ENCODE measurements at places on chromosomes 1 and 21.

DNA sequence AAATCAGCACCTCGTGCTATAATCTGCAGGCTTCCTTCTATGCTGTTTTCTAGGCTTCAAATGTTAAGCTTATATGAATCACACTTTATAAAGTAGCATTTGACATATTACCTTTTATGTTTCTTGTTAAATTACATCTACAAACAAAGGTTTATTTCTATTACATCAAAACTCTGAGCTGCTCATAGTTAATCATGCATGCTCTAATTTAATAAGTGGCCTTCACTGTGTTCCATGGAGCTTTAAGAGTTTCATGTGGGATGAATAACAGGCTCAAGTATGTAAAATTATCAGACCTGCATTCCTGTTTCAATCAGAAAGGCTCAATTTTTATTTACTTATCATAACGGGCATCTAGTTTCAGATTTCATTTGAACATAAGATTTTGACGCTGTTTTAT lies 13.0 kb downstream of the SLC19A2 start:
- no peak for DNase-seq

- no peak for DNase-seq
These were observed 6.6 kb upstream of the PRRX1 start for GRCh38 chr1:170657275-170657853.

DNA sequence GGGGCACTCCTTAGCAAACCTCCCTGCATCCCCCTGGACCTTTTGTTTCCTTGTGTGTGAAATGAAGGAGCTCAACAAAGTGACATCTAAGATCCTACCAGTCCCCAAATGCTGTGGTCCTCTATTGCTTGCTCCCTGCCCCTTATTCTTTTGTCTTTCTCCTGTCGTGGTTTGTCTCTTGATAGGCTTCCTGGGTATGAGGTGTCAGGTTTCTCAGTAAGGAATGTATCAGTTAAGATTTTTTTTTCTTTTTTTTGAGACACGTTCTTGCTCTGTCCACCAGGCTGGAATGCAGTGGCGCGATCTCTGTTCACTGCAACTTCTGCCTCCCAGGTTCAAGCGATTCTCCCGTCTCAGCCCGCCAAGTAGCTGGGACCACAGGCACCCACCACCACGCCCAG lies 16.8 kb downstream of the CNIH3 start:
- no peak for DNase-seq

DNA sequence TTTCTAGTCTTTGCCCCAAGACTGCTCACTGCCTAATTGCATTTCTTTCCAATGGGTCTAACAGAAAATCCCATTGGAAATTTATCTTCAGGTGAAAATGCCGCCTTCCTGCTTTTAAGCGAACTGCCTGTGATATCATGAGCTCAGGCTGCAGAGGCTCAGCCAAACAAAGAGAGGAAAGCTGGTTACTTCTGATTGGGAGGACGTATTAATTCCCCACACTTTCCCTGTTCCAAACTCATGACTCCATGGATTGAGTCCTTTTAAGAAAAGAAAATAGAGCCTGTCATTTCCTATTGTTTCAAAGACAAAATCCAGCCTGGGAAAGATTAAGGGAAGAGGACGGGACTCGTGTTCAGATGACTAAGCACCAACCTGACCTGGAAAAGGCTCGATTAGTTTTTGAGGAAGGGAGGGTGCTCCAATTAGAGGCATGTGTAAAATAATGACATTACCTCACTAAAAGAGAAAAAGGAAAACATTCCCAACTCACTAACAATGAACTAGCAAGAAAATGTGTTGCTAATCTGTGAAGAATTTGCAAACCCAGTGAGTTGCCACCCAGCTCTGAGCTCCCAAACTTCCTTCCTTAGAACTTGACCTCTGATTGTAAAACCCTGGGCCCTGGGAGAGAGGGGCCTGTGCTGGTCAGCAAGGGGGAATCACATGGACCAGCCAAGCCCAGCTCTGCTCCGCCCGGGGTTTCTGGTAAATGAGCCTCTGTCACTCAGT lies 61.2 kb downstream of the TCP10L start:
- no peak for DNase-seq

- DNase-seq = no peak
These were observed 11.9 kb downstream of the PTPN22 start for GRCh38 chr1:113859478-113860175.

- DNase-seq = no peak
These were observed 85.9 kb downstream of the TM2D1 start for GRCh38 chr1:61638911-61639605.

DNA sequence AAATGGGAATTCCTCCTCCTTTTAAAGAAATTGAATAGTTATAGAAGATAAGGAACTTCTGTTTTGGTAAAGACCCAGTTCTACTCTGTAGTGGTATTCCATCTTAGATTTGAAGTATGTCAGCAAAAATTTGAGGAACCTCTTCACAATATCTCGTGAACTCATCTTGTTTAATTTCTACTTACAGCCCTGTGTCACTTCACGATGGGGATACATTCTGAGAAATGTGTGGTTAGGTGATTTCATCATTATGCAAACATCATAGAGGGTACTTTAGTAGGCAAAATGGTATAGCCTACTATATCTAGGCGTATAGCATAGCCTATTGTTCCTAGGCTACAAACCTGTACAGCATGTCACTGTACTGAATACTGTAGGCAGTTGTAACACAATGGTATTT lies 36.0 kb downstream of the ALG6 start:
- no peak for DNase-seq

GRCh38 chr1:210731193-210731592 lies 402.5 kb downstream of the HHAT start:
- no peak for DNase-seq

DNA sequence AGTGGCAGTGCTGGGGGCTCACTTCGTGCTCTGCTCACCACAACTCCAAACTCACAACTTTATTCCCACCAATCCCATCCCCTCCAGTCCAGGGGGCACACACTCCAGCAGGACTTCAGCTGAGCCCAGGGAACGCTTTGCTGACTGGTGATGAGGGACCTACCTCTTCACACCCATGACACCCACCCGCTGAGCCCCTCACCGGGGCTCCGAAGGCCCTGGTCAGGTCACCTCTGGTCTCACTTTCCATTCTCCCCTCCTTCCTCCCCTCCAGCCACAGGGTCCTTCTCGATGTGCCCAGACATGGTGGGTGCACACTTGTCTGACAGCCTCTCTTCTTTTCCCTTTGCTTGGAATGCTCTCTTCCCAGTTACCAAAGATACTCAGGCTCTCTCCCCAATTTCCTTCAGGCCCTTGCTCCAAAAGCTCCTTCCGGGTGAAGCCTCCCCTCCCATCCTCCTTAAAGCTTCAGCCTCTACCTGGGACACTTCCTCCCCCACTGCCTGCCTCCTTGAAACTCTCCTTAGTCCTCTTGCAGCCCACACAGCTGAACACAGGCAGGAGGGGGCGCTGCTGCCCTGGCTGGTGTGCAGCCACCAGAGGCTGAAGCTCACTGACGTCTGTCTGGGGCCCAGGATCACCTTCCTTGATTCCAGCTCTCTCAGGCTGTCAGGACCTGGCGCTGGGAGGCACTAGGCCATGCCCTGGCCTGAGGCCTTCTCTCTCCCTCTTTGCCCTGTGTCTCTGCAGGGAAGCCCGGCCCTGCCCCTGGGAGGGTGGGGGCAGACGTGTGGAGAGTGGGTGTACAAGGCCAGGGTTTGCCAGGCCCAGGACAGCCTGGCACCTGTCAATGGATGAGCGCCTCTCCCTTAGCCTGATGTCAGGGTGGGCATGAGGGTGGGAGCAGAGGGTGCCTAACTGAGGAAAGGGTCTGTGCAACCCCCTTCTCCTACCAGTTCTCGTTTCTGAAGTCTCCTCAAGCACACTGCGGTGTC lies 1.6 kb downstream of the KCNE1 start:
- no peak for DNase-seq

GRCh38 chr1:98940722-98941079 lies 64.0 kb downstream of the PLPPR5 start:
- DNase-seq = no peak

DNA sequence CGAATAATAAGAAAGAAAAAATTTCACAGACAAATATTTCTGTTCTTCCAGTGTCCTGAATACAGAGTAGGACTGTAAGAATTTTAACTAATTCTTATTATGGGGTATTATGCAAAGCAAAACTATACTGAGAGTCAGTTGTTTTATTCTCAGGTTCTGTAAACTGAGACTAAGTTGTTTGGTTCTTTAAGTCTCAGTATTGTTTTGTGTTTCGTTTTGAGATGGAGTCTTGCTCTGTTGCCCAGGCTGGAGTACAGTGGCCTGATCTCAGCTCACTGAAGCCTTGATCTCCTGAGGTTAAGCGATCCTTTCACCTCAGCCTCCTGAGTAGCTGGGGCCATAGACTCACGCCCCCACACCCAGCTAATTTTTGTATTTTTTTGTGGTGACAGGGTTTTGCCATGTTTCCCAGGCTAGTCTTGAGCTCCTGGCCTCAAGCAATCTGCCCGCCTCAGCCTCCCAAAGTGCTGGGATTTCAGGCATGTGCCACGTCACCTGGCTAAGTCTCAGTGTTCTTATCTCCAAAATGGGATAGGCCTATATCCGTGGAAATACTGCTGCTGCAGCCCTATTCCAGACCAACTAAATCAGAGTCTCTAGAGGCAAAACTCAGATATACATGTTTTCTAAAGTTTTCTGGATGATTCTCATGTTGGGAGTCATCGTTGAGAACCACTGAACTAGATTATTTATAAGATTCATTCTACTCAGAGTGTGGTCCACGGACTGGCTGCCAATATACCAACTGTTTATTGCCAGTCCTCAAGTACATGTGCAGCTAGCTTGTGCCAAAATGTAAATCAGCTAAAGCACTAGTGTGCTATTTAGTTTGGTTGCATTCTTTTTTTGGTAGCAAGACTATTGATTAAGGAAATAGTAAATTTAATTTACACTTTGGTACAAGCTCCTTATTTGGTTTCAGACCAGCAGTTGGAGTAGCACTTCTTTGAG lies 116.6 kb downstream of the HS2ST1 start:
- DNase-seq = no peak

GRCh38 chr1:3900969-3901529 lies 977 bp upstream of the C1orf174 start:
- DNase-seq = peak; percentile 78

- DNase-seq = no peak
These were observed 602 bp upstream of the RIMKLA start for GRCh38 chr1:42379794-42380585.

- no peak for DNase-seq
These were observed at the start of gene G0S2 for GRCh38 chr1:209674957-209675564. Gene G0S2 (plus strand): TSS chr1:209675412. CDS start chr1:209675685, 273 bp downstream.

DNA sequence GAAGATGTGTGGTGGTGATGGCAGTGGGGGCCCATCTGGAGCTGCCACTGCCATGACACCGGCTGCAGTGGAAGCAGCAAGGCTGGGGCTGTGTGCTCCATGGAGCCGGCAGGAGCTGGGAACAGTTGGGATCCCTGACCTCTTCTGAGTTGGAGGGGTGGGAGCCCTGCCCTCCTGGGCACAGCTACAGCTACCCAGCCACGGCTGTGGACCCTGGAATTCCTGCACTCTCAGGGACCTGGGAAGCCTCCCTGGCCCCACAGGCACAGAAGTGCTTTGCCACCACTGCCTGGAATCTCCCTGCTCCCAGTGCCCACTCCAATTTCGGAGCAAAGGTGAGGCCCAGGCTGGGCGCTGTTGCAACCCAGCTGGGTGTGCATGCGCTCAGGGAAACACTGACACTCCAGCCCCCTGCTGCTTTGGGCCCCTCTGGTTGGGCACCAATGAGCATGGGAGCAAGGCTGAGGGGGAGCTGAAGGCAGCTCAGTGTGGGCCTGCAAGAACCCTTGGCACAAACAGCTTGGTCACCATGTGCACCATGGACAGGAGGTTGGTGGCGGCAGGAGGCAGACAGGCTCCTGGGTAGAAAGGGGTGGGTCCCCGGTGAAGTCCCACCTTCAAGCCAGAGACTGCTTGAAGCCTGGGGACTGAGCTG lies 817.6 kb downstream of the KCNT2 start:
- DNase-seq = no peak

- DNase-seq = no peak
These were observed 50.2 kb upstream of the LRP8 start for GRCh38 chr1:53378061-53378460.

DNA sequence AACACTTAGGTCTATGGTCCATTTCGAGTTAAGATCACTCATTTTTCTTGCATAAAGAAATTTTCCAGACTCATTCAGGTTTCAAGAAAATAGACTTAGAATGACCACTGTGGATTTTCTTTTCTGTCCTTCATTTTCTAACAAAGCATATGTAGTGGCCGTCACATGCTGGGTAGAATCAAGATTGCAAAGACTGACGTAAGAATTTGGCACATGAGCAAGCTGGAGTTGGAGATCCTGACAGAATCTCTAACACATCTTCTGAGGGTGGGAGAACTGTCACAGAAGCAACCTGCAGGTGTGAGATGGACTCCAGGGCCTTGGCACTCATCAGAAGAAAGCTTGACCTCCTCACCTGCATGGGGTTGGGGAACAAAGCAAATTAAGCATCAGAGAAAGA lies 28.6 kb downstream of the KIF26B start:
- no peak for DNase-seq

DNA sequence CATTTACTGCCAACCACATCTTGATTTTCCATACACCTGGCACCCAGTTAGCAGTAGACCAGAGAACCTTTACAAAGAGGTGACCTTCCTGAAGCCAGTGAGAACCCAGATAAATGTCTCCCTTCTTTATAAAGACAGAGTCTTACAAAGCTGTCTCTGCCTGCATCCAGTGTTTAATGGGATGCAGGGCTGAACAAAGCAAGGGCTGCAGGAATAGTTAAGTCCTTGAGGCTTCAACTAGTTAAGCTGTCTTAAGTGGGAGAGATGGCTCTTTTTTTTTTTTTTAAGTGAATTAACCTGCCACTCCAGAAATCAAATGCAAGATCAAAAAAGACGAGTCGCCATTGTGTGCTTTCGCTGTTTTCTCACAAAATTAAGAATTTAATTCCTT lies 1.5 kb downstream of the AHCYL1 start:
- no peak for DNase-seq

DNA sequence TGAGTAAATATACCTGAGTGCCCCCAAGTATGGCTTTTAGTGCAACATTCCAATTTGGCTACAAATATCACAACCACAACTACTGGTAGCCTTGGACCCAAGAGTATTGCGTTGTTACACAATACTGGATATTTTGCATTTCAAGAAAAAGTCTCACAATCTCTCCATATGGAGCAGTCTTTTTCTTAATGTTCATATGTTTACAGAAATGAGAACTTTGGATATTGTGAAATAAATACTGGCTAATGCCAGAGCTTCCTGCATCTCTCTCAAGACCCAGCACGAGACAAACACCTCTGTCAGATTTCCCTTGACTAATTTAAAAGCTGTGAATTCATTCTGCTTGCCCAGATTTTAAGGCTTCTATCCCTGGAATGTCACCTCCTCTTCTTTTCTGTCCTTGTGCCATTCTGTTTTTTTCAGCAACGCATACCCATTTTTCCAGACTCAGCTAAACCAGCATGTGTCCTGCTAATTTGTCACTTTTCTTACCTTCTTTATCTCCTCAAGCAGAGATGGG lies 136.2 kb upstream of the BACE2 start:
- no peak for DNase-seq

GRCh38 chr1:3926956-3927355 lies 26.9 kb upstream of the C1orf174 start:
- DNase-seq = no peak

- DNase-seq = no peak
These were observed 615 bp downstream of the GPR161 start for GRCh38 chr1:168135921-168136708.

GRCh38 chr1:119338004-119338403 lies 30.6 kb upstream of the HAO2 start:
- no peak for DNase-seq

GRCh38 chr1:227883641-227884301 lies 64.0 kb downstream of the WNT9A start:
- DNase-seq = no peak

Measured in activated gamma-delta T cell treated with anti-CD3 and anti-CD28 coated beads, Interleukin-2, amount 50 U/mL, for 16 hours (primary cell).